Central memory CD4-positive, alpha-beta T cell (primary cell): ENCODE measurements at places on chromosomes 12 and 14.

DNA sequence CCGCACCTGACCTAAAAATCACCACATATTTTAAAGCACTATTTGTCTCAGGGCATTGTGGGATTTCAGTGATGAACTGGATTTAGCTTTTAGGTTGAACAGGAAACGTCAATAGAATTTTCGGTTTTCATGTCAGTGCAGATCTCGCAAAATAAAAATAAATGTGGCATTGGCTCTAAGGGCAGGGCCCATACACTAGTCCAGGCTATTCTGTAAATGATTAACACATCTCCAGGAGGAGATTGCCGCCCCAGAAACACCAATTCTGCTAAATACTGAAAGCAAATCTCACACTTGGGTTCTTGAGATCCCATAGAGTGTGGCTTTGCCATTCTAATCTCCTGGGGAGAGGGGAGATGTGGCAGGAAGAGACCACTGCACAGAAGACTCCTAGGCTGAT lies 1494.0 kb upstream of the TMEM132C start:
- DNase-seq, result no peak

DNA sequence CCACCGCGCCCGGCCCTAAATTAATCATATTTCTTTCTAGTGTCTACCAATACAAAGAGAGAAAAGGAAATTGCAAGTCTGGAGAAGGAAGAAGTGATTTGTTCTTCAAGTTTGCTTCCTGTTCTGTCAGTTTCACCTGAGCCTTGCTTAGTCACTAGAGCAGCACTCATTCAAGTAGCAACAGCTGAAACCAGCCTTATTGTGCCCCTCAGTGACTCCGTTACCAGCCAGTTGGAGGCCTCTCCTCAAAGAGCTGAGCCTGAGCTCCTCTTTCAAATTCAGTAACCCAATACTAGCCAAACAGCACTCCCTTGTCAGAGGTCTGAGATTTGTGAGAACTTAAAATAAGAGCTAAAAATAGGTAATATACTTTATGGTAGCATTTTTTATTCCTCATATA lies 17.4 kb downstream of the PAWR start:
- no peak for DNase-seq

- no peak for DNase-seq
Measured at GRCh38 chr12:115722181-115722580, 555.3 kb downstream of the MED13L start.

DNA sequence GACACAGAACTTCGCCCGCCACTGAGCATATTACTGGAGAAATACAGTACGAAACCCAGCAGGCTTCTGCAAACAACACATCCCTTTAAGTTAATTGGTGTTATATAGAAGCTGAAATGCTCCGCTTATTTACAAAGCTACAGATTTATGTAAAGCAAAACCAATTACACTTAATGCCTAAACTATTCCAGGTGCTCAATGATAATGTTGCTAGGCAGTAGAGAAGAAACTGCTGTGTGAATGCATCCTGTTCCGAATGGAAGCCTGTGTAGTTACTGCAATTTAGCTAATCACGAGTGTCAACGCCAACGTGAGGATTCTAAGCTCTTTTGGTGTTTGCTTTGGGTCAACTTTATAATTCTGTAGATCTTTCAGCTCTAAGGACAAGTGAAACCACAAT lies 89.8 kb downstream of the SLC15A5 start:
- no peak for DNase-seq

DNA sequence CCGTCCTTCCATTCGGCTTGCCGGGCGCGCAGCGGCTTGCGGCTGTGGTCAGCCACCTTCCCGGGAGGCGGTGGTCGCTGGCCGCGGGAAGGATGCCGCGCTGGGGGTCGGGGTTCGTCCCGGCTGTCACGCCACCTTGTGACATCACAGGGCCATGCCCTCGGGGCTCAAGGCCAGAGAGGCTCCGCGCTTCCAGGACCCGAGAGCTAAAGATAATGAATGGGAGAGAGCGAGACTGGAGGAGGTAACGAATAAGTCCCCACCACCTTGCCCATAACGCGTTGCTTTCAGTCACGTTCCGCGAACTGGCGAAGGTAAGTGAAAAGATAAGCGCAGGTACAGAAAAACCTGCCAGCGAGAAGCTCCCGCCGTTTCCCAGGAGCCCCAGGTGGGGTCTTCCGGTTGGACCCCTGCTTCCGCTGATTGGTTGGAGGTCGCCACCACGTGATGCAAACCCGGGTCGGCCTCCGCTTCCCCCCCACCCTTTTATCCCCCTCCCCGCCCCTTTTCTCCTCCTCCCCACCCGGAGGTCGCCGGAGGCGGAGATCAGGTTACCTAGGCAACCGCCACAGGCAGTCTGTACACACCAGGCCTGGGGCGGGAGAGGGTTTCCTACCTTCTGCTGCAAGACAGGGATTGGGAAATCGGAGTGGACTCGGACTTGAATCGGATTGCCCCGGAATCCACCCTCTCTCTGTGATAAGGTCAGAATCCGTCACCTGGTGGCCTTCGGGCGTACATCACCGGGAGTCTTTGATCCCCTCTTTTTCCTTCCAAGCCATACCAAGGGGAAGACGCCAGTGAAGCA lies at the start of gene LRRC9:
Gene LRRC9, plus strand, starts transcription at position 575 of the 808 bp plus-strand sequence.
- peak; percentile 3 for DNase-seq

DNA sequence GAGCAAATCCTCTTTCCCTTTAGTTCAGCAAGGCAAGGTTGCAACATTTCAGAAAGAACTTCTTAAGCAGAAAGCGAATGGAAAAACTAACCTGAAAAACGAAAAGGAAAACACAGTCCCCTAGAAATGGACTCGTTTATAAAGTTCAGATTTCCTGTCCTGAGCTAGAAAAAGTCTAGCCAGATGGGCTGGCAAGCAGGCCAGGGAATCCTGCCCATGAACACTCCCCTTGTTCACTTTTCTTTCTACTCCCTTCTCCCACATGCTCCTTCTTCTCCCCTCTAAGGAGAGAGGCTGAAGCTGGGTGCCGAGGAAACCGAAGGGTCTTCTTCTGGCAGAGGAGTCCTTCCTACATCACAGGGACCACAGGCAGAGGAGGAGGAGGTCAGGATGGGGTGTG lies 27.1 kb downstream of the LTBP2 start:
- DNase-seq, result no peak

- DNase-seq, result peak; percentile 76
Measured at GRCh38 chr14:104800015-104800770, 708 bp upstream of the ZBTB42 start.

GRCh38 chr12:30989754-30990153 lies 63.2 kb downstream of the TSPAN11 start:
- DNase-seq, result no peak

- DNase-seq, result no peak
Measured at GRCh38 chr12:126481688-126482087, 1416.5 kb downstream of the AACS start.

- no peak for DNase-seq
Measured at GRCh38 chr12:50218386-50218785, 51.2 kb upstream of the CERS5 start.

DNA sequence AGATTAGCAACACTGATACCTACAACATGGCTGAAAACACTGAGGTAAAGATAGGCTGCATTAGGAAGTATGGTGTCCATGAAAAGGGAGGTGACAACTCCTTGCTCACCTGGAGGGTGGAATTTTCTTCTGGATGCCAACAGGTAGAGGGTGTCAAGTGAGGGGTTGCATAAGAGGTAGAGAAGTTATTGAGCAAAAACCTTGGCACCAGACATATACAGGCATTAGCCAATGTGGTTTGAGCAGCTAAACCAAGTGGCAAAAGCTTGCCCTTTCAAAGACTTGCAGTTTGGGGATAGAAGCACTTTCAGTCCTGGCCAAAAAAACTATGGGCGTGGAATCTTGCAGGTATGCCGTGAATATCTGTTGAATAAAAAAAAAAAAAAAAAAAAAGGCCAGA lies 3.8 kb downstream of the RITA1 start:
- DNase-seq, result no peak

- no peak for DNase-seq
Measured at GRCh38 chr12:57674691-57675090, 19.2 kb upstream of the OS9 start.

DNA sequence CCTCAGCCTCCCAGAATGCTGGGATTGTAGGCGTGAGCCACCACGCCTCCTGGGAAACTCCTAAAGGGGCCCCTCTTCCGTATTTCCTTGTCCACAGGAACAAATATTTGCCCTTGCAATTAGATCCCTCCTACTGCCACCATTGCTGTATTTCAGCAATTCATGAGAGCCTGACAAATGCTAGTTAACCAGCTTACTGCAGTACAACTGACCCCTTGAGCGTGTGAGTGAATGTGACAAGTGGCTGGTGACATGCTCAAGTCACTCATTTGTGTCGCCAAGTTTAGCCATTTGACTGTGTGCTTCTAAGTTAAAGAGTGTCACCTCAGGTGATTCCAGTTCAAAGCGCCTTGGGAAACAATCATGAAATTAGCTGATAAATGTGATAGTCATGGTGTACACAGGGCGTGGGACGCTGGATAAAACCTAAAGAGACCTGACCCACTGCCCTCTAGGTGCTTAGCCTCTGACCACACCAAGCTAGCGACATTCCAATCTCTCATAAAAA lies 56.1 kb upstream of the MAP1LC3B2 start:
- DNase-seq, result no peak

- DNase-seq, result no peak
Measured at GRCh38 chr12:130970165-130970907, 16.6 kb downstream of the ADGRD1 start.

DNA sequence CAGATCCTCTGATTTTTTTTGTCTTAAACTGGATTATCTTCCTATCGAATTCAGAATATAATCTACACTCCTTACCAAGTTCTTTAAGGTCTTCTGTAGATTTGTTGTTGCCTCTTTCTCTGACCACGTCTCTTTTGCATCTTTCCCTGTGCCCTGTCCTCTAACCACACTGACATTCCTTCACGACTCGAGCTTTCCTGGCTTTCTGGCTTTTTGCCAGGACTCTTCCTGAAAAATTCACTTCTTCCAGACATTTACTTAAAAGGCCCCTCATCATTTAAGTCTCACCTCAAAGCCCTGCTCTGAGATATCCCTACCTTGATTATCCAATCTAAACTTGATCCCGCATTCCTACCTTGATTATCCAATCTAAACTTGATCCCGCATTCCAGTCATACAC lies 422.3 kb upstream of the DCN start:
- no peak for DNase-seq

- DNase-seq, result no peak
Measured at GRCh38 chr12:64752833-64753238, 6.4 kb downstream of the GNS start.

DNA sequence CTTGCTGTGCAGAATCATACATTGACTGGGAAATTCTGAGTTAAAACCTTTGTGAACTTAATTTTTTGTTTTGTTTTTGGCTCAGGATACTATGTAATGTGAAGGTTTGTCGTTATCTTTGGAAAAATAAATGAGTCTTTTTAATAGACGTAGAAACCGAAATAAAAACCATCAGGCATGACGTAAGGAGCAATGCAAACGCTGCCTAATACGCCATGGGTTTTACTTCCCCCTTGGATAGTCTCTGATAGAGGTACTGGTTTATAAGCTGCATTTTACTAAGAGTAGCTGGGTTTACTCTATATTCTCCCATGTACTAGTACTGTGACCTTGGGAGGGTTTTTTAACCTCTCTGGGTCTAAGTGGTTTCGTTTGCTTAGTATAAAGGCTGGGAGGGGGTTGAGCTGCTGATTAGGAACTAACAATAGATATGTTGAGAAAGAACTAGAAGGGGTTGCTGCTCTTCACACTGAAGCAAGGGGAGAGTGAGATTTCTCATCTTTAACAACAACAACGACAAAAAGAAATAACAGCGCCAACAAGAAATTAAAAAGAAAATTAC lies 66.8 kb upstream of the SLCO1C1 start:
- no peak for DNase-seq

DNA sequence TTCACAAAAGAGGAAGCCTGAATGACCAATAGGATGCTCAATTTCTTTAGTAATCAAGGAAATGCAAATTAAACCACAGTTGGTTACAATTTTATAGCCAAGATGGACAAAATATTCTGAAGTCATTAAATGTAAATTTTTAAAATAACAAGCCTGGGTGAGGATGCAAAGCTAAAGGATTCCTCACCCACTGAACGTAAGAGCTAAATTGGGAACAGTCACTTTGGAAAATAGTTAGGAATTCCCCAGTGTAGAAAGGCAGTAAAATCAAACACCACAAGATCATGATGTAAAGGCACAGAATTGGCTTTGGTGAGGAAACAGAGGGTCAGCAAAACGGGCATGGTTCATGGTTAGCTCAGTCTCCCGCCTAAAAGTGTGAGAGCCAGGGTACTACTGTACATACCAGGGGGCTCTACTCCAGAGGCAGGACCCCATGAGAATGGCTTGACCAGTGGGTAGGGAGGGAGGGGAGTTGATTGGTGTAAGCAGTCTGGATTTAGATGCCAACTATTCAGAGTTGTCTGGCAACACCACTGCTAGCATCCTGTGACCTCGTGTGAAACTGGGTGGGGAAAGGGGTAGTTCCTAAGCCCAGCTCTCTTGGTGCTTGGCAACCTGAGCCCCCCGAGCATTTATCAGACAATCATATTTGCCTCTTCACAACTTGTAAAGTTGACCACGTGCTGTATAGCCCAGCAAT lies 213.4 kb upstream of the EGLN3 start:
- DNase-seq, result no peak

- no peak for DNase-seq
Measured at GRCh38 chr14:79278798-79279644, 932.3 kb downstream of the DIO2 start.

GRCh38 chr12:132446633-132447326 lies 43.2 kb upstream of the FBRSL1 start:
- DNase-seq, result no peak

- DNase-seq, result no peak
Measured at GRCh38 chr12:128903236-128903635, 50.0 kb downstream of the GLT1D1 start.

GRCh38 chr12:116161588-116161987 lies 115.9 kb downstream of the MED13L start:
- no peak for DNase-seq

GRCh38 chr12:25491396-25492325 lies 61.4 kb downstream of the LMNTD1 start:
- DNase-seq, result no peak
